Left lung (tissue), 14 donors: ENCODE measurements at places on chromosomes 5 and 9. TPM values are rescaled to one million over a fixed set of nuclear protein-coding genes. Genes with fewer than 3 reads are reported as not detected.

NUTM2G gene
- total RNA-seq: not detected

MZB1 gene
- total RNA-seq: 8.8 TPM

DNA sequence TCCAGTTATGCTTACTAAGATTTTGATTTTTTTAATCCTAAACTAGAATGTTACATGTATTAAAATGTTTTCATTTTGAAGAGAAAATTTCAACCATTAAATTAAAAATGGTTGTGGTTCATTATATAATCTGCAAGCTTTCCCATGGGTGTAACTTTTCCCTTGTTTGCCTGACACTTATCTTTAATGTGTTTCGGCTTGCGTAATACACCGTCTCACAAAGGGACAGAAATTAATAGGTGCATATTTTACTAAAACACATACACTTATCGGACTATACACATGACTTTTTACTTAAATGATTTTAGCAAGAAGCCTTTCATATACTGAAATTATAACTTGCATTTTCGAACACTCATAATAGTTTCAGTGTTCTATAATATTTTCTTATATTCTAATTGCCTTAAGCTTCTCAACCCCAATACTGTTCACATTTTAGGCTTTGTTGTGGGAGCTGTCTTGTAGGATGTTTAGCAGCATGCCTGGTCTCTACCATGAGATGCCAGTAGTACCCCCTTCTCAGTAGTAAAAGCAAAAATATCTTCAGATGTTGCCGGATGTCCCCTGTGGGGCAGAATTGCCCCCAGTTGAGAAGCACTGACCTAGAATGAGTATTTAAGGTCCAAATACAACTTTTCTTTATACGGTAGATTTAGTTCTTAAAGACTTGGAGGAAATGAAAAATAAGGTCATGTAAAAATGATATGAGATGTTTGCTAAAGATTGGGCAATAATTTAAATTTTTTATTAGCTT lies 28.6 kb downstream of the UGCG start:
- no peak overlapping the region for H3K4me3 ChIP-seq
- H3K27me3 ChIP-seq: no peaks in the 10 kb centered on the region
- peaks cover 56% of the 10 kb centered on the region for H3K36me3 ChIP-seq
- peaks cover 55% of the 10 kb centered on the region for H3K4me1 ChIP-seq
- no peak for DNase-seq
- H3K27ac ChIP-seq: peak overlapping the region; percentile 2

DNA sequence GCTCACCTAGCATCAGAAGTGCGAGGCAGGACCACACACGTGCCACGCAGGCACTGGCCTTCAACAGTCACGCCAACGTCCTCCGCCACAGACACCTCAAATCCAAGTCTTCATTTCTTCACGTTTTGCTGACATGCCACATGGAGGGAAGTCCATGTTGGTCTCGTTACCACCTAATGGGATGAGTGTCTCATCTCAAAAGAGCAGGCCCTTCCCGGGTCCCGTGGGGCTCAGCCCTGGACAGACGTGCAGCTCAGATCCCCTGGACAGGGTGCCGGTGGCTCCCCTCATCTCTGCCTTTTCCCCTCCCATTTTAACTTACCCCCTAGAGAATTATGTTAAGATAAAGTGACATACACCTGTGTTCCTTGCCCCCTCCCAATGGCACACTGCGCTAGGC lies 76.8 kb downstream of the MRPL36 start:
- H3K27ac ChIP-seq: no peak overlapping the region
- no peak overlapping the region for H3K4me3 ChIP-seq
- no peaks in the 10 kb centered on the region for H3K4me1 ChIP-seq
- H3K36me3 ChIP-seq: no peaks in the 10 kb centered on the region
- H3K27me3 ChIP-seq: peaks cover 43% of the 10 kb centered on the region
- DNase-seq: no peak

DNA sequence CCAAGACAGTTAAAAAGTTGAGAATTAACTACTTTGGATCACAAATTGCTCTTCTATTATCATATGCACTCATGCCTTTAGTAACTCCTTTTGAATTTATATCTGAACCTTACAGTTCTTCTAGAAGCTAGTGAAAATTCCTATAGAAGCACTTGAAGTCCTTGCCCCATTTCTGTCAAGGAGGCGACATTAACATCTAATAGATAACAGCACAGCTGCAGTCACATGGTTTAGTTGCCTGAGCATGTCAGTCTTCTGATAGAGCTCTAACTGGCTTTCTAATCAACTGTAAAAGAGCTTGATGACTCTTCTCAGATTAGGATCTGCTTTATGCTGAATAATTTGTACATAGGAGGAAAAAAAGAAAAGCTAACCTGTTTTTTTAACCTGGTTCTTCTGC lies 9.0 kb downstream of the RFESD start:
- no peak overlapping the region for H3K4me3 ChIP-seq
- H3K4me1 ChIP-seq: no peaks in the 10 kb centered on the region
- H3K27ac ChIP-seq: no peak overlapping the region
- DNase-seq: no peak

GRCh38 chr9:23278561-23278960 lies 547.5 kb downstream of the ELAVL2 start:
- no peaks in the 10 kb centered on the region for H3K36me3 ChIP-seq
- H3K4me3 ChIP-seq: no peak overlapping the region
- DNase-seq: no peak
- no peaks in the 10 kb centered on the region for H3K27me3 ChIP-seq
- H3K4me1 ChIP-seq: no peaks in the 10 kb centered on the region
- H3K27ac ChIP-seq: no peak overlapping the region

GRCh38 chr5:81717860-81718259 lies 33.0 kb downstream of the SSBP2 start:
- H3K4me1 ChIP-seq: no peaks in the 10 kb centered on the region
- H3K27ac ChIP-seq: no peak overlapping the region
- no peak overlapping the region for H3K4me3 ChIP-seq
- H3K27me3 ChIP-seq: no peaks in the 10 kb centered on the region
- DNase-seq: no peak

DNA sequence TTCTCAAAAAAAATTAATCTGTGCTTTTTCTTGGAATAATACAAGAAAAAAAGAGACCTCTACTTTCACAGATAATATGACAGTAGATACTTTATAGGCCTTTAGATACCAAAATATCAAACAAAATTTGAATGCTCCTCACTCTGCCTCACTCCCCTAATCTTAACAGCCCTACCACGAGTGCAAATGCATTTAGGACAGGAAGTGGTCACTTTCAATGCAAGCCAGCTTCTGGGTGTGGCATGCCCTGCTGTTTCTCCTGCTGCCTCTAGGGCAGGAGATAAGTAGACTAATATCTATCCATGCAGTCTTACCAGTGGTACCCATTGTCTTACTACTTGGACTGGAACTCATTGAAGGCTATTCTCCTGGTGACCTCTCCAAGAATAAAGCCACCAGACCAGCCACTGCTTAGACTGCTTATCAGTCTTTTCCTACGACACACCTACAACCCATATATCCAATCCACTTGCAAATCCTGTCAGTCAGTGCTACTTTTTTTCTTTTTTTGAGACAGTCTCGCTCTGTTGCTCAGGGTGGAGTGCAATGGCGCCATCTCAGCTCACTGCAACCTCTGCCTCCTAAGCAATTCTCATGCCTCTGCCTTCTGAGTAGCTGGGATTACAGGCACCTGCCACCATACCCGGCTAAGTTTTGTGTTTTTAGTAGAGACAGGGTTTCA lies 23.0 kb downstream of the FRRS1L start:
- H3K27me3 ChIP-seq: no peaks in the 10 kb centered on the region
- H3K27ac ChIP-seq: no peak overlapping the region
- H3K4me3 ChIP-seq: no peak overlapping the region
- DNase-seq: no peak

DNA sequence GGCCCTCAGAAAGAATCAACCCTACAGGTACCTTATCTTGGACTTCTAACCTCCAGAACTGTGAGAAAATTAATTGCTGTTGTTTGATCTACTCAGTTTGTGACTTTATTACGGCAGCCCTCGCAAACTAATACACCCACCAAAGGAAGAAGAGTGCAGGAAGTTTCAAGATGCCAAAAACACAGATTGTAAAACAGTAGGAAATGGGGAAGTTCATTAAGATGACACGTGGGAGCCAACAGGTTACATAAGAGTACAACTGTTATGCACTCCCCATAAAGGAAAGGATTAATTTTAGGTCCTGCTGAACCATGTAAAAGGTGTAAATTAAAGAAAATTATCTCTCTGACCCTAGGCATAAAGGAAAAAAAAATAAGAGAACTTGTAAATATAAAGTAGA lies 294.3 kb downstream of the EPB41L4A start:
- H3K4me1 ChIP-seq: no peaks in the 10 kb centered on the region
- no peaks in the 10 kb centered on the region for H3K27me3 ChIP-seq
- no peaks in the 10 kb centered on the region for H3K36me3 ChIP-seq
- no peak overlapping the region for H3K4me3 ChIP-seq

ZNF474 gene
- not detected for total RNA-seq

MEIKIN gene
- total RNA-seq: 1.5 TPM

DNA sequence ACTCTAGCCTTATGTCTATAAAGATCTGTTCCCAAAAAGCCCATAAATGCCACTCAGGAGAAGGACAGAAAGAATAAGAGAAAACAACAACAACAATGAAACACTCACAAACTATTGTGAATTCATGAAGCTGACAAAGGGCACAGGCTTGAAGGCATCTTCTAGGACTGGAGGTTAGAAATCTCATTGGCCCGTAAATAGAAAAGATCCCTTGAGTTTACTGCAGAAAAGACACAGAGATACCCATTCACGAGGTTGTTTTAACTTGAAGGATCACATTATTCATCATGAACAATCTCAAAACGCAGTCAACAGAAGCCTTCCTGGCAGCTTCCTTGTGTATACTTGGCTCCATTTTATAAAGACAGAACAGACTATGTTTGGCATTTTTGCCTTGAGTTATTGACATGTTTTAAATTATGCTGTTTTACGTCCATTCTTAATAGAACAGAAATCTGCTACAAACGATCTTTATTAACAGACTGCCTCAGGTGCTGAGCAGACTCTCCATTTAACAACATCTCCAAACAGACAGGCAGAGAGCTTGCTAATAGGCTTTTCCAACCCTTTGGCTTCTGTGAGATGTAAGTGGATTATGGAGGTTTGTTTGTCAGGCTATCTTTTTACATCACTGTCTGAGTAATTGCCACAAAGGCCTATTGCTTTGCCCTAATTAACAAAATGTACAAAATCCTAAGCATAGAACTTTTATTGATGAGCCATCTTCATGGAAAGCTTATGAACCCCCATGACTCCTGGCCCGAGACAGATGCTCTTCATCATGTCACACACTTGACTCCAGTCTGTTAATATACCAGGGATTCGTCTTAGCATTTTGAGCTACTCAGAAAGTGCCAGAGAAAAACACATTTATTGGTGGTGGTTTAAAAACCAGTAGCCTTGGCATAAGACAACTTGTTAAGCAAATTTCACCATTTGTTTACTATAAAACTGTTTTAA lies 735.3 kb upstream of the ZNF608 start:
- no peak overlapping the region for H3K27ac ChIP-seq
- no peaks in the 10 kb centered on the region for H3K36me3 ChIP-seq
- DNase-seq: no peak
- no peak overlapping the region for H3K4me3 ChIP-seq

- H3K4me3 ChIP-seq: peak within 1 kb of the TSS; percentile 54
- H3K27ac ChIP-seq: no peak within 1 kb of the TSS
- peaks cover 15% of the 10 kb centered on the region for H3K4me1 ChIP-seq
- no peaks in the 10 kb centered on the region for H3K36me3 ChIP-seq
- H3K27me3 ChIP-seq: no peaks in the 10 kb centered on the region
These were observed at the start of gene NIM1K for GRCh38 chr5:43191740-43192557. Gene NIM1K, plus strand, starts transcription at chr5:43192225. Its CDS starts 53,551 bp downstream, at chr5:43245776.

- no peak overlapping the region for H3K27ac ChIP-seq
- no peaks in the 10 kb centered on the region for H3K36me3 ChIP-seq
- DNase-seq: no peak
- no peaks in the 10 kb centered on the region for H3K4me1 ChIP-seq
- no peak overlapping the region for H3K4me3 ChIP-seq
- no peaks in the 10 kb centered on the region for H3K27me3 ChIP-seq
These were observed 15.8 kb upstream of the SPOUT1 start for GRCh38 chr9:128845186-128845931.

GRCh38 chr9:92048924-92049625 lies 66.1 kb downstream of the SPTLC1 start:
- H3K27ac ChIP-seq: no peak overlapping the region
- no peaks in the 10 kb centered on the region for H3K36me3 ChIP-seq
- H3K4me1 ChIP-seq: no peaks in the 10 kb centered on the region
- no peak for DNase-seq
- H3K27me3 ChIP-seq: no peaks in the 10 kb centered on the region

F2RL2 gene
- total RNA-seq: 0.10 TPM

GRCh38 chr9:109037946-109038715 lies 24.8 kb upstream of the CTNNAL1 start:
- H3K27me3 ChIP-seq: no peaks in the 10 kb centered on the region
- no peak for DNase-seq
- peaks cover 48% of the 10 kb centered on the region for H3K36me3 ChIP-seq
- H3K27ac ChIP-seq: no peak overlapping the region
- peaks cover 9% of the 10 kb centered on the region for H3K4me1 ChIP-seq

- H3K27me3 ChIP-seq: no peaks in the 10 kb centered on the region
- peak; percentile 69 for DNase-seq
These were observed 21.1 kb upstream of the NOTCH1 start for GRCh38 chr9:136566901-136567300.

DNA sequence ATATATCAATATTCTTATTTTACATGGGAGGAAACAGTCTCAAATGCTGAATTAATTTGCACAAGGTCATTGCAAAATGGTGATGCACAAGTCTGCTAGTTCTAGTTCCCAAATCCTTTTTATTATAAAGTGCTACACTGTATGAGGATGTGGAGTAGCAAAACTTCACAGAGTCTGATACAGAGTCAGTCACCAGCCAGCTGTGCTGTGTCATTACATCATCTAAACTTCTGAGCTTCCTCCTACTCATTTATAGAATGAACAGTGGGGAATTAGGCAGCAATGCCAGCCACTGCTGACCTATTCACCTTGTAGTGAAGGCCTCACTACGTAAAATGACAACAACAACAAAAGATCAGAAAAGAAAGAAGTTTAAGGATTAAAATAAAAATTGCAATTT lies 357.8 kb downstream of the TMEM167A start:
- no peaks in the 10 kb centered on the region for H3K4me1 ChIP-seq
- H3K27ac ChIP-seq: no peak overlapping the region
- DNase-seq: peak; percentile 56
- no peak overlapping the region for H3K4me3 ChIP-seq

- H3K27me3 ChIP-seq: no peaks in the 10 kb centered on the region
- no peak for DNase-seq
- no peak overlapping the region for H3K4me3 ChIP-seq
- no peak overlapping the region for H3K27ac ChIP-seq
These were observed 9.3 kb downstream of the HAVCR1 start for GRCh38 chr5:157049605-157050004.

- no peaks in the 10 kb centered on the region for H3K36me3 ChIP-seq
- H3K4me3 ChIP-seq: no peak overlapping the region
- H3K4me1 ChIP-seq: no peaks in the 10 kb centered on the region
- H3K27me3 ChIP-seq: no peaks in the 10 kb centered on the region
- H3K27ac ChIP-seq: no peak overlapping the region
These were observed 93.6 kb upstream of the FER start for GRCh38 chr5:108654051-108654450.

GRCh38 chr9:125106285-125106893 lies 36.9 kb downstream of the SCAI start:
- no peaks in the 10 kb centered on the region for H3K4me1 ChIP-seq
- H3K4me3 ChIP-seq: no peak overlapping the region
- DNase-seq: no peak
- no peak overlapping the region for H3K27ac ChIP-seq
- H3K36me3 ChIP-seq: no peaks in the 10 kb centered on the region

- no peak overlapping the region for H3K27ac ChIP-seq
- H3K4me1 ChIP-seq: no peaks in the 10 kb centered on the region
- H3K27me3 ChIP-seq: no peaks in the 10 kb centered on the region
- no peak overlapping the region for H3K4me3 ChIP-seq
These were observed 62.3 kb downstream of the GDNF start for GRCh38 chr5:37777432-37778130.

CA9 gene
- not detected for total RNA-seq

PCDHA7 gene
- total RNA-seq: 0.52 TPM
